KG1 (cell line): ENCODE measurements at places on chromosomes 11 and 22.

GRCh38 chr11:102099755-102100154, 10.5 kb upstream of the YAP1 start:
- DNase-seq: no peak

DNA sequence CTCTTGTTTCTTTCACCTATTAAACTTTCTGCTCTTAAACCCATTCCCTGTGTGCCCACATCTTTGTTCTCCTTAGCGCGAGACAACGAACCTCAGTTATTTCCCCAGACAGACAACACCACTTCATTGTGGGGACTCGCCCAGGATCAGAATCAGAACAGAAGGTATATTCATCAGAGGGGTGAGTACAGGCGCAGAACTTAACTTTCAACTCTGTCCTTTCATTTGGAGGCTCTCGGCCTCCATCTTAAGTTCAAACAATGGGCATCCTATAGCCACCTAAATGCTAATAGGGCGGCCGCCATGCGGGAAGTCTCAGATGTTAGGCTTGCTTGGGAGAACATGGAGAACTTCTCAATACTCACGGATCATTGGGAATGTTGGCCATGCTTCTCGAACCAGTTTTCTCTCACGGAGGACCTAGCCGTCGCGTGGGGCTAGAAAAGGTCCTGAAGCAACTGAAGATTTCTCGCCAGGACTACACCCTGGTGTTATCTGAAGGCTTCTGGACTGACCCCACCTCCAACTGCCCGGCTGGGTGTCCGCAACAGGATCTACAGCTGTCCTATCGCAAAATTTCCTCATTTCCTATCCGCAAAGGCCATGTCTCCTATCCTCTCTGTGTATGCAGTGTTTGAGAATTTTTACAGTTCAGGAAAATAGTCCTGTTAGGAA, 13.4 kb upstream of the HYLS1 start:
- DNase-seq: no peak

DNA sequence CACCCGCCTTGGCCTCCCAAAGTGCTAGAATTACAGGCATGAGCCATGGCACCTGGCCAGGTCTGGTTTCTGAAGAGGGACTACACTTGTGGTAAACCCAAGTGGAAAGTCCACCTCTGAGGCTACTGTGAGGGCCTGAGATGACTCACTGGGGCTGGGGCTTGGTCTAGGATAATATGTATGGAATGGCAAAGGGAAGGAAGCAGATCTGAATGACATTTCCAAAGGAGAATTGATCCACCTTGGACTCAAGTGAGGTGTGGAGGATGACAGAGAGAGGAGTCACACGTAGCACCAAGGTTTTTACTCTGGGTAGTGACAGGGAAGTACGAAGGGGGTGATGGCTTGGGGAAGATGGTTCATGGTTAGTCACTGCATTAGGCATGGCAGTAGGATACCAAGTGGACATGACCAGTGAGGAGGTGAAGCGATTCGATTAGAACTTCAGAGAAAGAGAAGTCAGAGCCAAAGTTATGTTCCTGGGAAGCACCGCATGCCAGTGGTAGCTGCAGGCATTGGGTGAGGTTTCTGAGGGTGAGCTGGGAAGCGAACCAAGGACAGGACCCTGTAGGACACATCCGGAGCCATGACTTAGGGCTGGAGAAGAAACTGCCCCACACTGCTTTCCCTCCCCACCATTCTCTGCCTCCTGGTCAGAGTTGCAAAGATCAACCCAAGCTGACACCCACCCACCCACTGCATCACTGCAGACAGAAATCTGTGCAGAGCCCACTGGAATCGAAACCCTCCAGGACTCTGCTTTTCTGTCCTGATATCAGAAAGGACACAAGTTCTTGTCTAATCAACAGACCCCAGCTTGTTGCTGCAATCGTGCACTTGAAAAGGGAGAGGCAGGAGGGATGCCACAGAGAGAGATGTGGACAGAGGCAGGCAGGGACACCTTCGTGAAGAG, 13.0 kb upstream of the BCL9L start:
- DNase-seq: no peak

GRCh38 chr11:91047882-91048281, 825.0 kb upstream of the CHORDC1 start:
- DNase-seq: no peak

GRCh38 chr22:40345815-40346184, 500 bp upstream of the ADSL start:
- DNase-seq: no peak

GRCh38 chr11:26820739-26821138, 98.9 kb upstream of the SLC5A12 start:
- no peak for DNase-seq

DNA sequence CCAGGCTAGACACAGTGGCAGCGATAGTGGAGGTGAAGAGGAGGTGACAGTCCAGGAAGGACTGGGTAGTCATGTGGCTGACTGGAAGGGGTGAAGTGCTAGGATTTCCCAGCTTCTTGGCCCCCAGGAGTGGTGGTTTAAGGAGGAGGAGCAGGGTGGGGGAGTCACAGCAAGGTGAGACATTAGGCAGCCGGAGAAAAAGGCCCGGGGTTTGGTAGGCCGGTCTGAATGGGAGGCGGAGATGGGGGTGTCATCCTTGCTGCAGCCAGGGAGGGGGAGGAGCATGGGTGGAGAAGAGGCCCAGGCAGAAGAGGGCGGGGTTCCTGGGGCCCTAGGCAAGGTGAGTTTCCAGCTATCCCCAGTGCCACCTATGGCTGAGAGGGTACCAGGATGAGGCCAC, 6.1 kb downstream of the SIPA1 start:
- no peak for DNase-seq

DNA sequence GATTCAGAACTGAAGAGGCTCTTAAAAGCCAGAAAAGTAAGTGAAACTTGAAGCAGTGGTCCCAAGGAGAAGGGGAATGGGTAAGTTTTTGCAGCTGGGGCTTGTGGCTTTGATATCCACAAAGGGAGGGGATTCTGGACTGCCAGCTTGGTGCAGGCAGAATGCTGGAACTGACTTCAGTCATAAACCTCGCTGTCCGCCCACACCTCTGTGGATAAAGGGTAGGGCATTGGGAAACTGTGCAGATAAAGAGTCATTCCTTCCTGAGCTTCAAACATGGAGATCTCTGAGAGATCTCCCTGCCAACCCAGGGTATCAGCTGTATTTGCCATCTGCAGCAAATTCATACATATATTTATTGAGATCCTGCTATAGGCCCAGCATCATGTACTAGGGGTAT, 124.3 kb upstream of the OR9Q1 start:
- DNase-seq: no peak

GRCh38 chr11:90775567-90776165, 552.8 kb upstream of the CHORDC1 start:
- no peak for DNase-seq

DNA sequence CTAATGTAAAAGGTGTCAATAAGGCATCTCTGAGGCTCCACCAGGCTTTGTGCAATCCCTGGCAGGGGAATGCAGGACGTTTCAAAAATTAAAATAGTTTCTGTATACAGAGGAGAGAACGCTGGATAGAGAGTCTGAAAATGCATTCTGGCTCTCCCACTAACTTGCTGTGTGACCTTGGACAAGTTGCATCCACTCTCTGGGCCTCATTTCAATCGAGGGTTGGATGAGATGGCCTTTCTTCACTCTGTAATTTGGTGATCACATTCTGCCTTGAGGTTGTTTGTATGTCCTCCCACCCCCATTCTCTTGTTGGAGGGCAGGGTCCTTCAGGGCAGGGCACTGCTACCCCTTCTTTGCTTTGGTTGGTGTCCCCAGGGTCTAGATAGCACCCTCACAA, 78.5 kb downstream of the CACNG2 start:
- DNase-seq: no peak
